ENCODE measurements at places on chromosomes 16 and 17.

DNA sequence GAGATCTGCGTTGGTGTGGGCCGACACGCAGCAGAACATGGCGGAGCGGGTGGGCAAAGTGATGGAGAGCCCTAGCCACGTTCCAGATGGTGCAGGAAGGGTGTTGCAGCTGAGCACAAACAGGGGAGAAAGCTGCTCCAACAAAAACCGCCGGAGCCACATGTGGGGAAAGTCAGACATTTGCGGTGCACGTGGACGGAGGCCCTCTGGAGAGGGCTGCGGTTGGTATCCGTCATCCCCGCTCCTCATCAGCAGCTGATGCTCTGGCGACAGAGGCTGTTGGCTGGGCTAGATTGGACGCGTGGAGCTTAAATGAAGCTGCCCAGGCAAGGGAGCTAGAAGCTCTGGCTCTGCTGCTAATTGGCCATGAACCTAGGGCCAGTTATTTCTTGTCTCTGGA lies 43.5 kb upstream of the ADCY9 start:
- DNase-seq = no peak

DNA sequence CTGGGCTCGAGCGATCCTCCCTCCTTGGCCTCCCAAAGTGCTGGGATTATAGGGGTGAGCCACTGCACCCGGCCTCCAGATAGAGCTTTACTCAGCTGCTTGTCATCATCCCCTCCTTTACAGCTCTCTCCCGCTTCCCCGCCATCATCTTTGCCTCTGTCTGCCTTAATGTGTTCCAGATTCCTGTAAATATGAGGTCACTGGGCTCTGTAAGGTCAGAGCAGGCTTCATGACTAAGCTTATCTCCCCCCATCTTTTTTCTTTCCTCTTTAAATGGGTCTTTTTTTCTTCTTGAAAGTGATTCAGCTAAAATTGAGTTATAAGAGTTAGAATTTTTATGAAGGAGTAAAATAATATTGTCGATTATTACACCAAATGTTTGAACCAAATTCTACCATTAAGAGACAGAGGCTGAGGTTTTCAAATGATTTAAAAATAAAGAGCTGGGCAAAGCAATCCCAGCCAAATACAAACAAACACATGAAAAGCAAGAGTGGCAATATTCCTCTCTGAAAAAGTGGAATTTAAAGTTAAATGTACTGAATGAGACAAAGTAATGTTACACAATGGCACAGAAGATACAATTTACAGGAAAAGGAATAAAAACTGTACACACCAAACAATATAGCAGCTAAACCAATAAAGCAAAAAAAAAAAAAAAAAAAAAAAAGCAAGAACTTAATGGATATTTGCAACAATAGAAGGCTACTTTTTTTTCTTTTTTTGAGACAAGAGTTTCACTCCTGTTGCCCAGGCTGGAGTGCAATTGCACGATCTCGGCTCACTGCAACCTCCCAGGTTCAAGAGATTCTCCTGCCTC lies 62.1 kb downstream of the CRISPLD2 start:
- no peak for DNase-seq

GRCh38 chr16:58467905-58468304 lies 32.0 kb upstream of the NDRG4 start:
- no peak for DNase-seq

- DNase-seq = no peak
These were observed 10.2 kb downstream of the CRYBA1 start for GRCh38 chr17:29256735-29257466.

DNA sequence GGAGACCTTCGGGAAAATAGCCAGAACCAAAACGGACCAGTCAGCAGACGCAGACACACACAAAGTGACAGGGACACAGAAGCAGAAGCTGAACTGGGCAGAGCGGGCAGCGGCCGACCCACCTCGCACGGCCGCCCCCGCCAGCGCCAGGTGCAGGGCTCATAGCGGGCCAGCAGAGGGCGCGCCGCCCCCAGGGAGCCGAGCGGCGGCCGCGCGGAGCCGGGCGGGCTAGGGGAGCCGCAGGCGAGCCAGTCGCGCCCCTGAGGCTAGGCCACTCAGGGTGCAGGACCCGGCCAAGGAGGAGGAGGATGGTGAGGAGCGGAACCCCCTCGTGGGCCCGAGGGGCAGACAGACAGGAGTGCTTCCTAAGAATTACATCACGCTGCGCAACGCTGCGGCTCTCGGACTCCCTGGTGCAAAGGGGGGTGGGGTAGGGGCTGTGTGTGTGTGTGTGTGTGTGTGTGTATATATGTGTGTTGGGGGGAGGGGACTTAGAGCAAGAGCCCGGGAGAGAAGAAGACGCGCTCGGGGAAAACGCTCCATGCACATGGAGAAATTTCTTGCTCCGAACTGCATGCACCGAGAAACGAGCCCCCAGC lies 913 bp upstream of the NOG start:
- peak; percentile 84 for DNase-seq

- DNase-seq = peak; percentile 48
These were observed 59.1 kb downstream of the TIMM22 start for GRCh38 chr17:1055751-1056645.

DNA sequence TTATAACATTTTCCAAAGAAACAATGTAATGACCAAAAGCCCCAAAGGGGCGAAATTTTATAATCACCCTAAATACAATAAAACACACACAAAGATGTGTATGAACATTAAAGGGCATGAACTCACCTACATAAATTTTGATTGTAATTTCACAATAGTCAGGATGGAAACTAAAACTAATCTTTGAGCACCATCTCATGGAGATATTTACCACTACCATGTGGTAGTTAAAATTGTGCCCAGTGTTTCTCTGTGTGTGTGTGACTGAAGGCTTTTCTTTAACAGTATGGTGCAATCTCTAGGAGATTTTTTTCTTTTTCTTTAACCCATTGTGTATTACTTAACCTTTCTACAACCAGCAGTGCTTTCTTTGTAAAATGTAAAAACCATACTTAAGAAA lies 19.7 kb upstream of the MEIOC start:
- peak; percentile 59 for DNase-seq

DNA sequence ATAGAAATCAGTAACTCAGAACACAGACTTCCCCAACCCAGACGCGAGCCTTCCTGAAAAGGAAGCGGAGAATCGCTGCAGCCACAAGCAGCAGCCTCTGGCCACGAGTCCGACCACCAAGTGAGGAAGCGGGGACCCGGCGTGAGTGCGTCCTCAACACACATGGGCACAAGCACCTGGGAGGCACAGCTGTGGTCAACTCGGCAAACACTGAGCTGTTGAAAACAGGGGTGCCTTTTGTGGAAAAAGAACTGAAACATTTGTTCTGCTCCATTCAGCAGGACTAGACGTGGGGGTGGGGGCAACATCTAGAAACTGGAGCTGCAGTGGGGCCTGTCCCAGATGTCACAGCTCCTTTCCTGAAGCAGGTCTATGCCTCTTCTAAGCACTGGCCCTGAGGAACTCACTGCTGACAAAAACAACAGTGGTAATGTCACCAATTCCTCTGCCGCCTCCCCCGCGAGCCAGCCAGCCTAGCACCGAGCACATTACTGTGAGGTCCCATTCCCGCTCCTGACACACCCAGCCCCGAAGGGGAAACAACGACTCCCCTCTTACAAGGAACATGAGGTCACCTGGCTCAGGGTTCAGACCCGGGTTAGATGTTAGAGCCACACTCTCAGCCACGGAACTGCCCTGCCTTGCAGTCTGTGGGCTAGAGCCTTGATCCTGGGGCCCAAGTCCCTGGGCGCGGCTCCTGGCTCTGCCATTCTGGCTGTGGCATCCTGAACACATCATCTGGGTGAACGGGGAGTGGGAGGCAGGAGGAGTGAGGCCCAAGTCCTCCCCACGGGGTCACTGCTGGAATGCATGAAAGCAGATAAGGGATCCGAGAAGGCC lies 29.0 kb downstream of the KDM8 start:
- peak; percentile 75 for DNase-seq
